ENCODE measurements at places on chromosomes 7 and 10.

GRCh38 chr7:100895956-100896731 is 456 bp upstream of the ACHE start:
- peak; percentile 16 for DNase-seq

- DNase-seq: no peak
Observed at GRCh38 chr10:2294739-2295138, 557.4 kb upstream of the ADARB2 start.

GRCh38 chr10:88526501-88527105 is 56.5 kb downstream of the RNLS start:
- DNase-seq: no peak

DNA sequence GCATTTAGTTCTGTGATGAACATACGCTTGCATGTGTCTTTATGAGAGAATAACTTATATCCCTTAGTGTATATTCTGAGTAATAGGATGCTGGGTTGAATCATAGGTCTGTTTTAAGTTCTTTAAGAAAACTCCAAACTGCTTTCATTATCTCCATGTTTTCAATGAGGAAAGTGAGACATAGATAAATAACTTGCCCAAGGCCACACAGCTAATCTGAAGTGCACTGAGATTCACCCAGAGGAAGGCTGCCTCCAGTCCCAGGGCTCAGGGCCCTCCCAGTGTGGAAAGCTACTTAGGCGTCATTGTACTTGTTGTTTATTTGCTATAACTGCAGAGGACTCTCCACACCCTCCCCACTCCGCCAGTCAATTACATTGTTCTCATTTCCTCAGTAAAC is 126.7 kb downstream of the INHBA start:
- no peak for DNase-seq

DNA sequence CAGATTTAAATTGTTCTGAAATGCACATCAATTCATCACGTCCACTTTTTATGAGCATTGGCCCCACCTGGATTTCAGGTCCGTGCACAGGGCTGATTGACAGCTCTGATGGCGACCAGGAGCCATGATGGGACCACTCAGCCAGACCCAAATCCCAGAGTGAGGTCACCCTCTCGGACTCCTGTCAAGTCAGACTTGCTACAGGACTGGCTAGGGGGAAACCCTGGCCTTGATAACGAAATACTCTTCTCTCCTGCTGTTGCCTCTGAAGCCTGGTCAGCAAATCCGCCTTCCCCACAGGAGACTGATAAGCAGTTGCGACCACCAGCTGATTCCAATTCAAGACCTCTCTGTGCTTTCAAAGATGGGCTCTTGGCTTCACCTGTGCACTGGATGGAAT is 76.4 kb downstream of the CARD11 start:
- DNase-seq: no peak

DNA sequence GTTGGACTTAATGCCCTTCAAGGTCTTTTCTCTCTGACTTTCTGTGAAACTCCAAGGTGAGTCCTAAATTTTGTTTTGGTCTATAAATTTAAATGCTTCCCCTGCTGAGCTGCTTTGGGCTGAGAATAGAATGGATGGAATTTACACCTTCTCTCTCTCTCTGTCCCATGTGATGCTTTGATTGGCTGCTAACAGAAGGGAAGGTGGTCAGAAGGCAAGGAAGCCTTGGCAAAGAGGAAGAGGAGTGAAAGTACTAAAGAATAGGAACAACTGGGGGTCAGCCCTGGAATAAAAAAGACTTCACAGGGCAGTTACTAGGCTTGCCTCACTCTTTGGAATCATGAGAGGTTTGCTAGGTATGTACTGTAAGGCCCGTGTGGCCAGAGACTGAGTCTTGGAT is 260.2 kb downstream of the AUTS2 start:
- DNase-seq: no peak

- DNase-seq: peak; percentile 72
Observed at GRCh38 chr10:119306514-119306951, 99.2 kb downstream of the GRK5 start.

- no peak for DNase-seq
Observed at GRCh38 chr7:149811831-149812490, 26.2 kb upstream of the ZNF862 start.

DNA sequence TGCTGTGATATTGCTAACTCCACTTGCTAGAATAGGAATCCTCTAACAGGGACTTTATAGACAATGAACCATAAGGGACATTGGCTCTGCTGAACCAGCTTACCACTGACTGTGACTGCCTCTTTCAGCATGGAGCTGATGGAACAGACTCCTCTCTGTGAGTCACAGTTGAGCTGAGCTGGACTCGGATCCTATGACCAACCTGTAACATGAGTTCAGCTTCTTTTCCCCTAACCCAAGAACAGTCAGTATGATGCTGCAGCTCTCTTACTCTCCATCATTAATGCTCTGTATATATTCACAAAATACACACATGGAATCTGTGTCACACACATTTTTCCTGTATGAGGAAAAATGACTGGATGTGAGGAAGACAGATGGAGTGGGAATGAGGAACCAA is 177.9 kb upstream of the BET1 start:
- no peak for DNase-seq

DNA sequence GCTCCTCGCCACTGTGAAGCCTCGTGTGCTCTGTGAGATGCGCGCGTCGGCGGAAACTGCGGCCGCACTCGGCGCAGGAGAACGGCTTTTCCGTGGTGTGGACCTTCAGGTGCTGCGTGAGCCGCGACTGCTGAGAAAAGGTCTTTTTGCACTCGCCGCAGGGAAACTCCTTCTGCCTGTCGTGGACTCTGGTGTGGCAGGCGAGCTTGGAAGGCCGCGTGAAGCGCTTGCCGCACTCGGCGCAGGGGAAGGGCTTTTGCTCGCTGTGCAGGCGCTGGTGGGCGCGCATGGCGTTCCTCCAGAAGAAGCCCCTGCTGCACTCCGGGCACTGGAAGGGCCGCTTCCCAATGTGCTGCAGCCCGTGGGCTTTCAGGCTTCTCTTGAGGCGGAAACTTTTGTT is 13.7 kb upstream of the ZNF786 start:
- DNase-seq: no peak

DNA sequence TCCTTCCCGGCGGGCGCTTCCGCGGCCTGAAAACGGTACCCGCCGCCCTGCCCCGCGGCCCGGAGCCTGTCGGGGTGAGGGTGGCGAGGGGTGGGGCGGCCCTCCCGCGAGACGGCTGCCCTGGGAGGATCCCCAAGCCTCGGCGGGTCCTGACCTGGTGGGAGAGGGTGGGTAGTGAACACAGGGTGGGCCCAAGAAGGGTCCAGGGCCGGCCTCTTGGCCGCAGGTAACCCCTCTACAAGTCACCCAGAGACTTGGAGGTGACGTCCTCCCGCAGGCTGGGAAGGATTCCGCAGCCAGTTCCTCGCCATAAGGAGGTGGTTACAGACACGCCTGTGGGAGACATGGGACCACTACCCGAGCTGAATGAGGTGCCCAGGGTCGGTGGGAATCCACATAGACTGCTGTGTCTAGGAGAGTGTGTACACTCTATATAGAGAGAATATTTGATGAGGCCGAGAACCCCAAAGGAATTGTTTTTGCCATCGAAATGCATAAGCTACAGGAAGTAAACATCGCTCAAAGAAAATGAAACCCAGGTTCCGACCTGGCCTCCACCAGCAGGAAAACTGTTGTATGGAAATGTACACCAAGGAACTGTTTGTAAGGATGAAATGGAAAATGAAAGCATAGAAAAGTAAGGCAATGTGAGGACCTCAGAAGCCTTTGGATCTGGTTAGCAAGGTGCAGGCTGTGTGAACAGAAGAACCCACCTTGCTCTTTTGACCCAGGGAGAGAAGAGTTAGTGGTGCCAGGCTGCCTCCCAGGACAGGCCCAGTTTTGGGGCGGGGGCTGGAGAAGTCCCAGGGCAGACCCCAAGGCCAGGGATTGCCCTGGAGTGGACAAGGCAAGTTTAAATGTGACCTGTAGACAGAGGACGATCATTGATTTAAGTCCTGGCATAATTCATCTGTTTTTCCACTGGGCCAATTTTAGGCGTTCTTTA is 659 bp downstream of the OPTN start:
- peak; percentile 10 for DNase-seq

DNA sequence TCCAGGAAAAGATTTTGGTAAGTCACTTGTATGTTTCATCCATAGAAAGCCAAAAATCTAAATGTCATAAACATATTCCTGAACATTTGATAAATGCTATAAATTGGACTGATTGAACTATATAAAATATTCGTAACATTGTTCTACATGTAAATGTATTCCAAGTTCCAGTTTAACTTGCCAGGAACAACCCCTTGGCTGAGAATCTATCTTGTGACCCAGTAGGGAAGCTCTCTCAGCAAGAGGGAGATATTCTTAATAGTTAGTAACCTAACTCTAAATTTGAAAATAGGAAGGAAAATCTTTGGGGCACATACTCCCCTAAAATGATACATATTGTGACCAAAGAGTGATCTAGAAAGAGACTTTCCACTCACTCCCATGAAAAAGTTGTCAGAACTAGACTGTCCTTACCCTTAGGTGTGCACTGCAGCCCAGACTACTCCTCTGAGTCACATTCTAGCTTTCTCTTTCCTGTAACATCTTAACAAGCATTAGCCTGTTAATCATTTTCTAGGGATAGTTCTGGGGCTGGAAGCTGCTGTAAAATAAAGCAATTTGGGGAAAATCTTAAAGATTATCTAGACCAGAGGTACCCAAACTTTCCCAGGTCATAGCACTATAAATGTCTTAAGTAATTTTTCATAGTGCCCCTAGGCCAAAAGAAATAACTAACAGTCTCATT is 73.7 kb upstream of the SKAP2 start:
- no peak for DNase-seq

DNA sequence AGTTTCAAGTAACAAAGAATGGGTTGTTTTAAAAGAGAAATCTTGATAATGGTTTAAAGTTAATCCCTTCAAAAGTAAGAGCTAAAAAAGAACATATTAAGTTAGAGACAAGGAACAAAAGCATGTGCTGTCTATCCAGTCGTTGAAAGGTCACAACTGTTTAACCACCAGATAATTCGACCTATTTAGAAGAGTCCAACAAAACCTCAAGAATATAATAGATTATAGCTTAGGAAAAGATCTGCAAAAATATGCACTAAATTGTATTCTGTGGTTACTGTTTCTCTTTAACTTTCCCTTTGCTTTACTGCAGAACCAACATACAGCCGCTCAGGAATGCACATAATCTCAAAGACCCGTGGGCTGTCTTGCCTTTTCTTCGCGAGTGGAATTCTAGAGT is 74.9 kb downstream of the PCGF5 start:
- DNase-seq: no peak

DNA sequence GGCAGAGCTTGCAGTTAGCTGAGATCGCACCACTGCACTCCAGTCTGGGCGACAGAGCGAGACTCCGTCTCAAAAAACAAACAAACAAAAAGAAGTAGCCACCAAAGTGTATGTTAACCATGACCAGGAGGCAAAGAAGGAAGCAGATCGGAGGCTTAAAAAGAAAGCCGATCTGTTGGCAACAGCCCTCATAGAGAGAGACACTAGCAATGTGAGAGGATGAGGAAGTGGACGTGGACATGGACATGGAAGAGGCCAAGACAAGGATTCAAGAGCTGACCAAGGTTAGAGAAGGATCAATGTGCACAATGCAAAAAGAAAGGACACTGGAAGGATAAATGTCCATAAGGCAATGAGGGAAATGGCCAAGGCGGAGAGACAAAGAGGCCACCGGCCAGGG is 14.9 kb upstream of the ADCK2 start:
- DNase-seq: no peak

GRCh38 chr10:71795248-71795647 is 21.9 kb upstream of the VSIR start:
- no peak for DNase-seq

DNA sequence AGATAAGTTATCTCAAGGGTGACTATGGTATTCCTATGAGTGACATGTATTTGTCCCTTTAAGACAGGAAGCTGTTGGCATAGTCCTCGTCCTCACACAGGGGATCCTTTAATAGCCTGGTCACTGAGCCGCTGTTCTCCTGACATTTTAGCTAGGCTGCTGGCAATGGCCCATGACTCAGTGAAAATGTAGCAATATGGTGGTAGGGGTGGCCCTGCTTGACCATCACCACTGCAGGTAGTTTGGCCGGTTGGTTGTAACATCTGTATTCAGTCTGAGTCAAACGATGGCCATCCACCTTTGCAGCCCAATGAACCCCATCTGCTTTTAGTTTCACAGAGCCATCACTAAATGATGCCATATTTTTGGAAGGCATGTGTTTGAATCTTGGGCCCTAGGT is 110.1 kb upstream of the RAB18 start:
- DNase-seq: no peak

- DNase-seq: no peak
Observed at GRCh38 chr7:4958477-4959301, at the start of gene MMD2. MMD2 (minus strand) TSS chr7:4959187; CDS start chr7:4959017, 170 bp downstream.

DNA sequence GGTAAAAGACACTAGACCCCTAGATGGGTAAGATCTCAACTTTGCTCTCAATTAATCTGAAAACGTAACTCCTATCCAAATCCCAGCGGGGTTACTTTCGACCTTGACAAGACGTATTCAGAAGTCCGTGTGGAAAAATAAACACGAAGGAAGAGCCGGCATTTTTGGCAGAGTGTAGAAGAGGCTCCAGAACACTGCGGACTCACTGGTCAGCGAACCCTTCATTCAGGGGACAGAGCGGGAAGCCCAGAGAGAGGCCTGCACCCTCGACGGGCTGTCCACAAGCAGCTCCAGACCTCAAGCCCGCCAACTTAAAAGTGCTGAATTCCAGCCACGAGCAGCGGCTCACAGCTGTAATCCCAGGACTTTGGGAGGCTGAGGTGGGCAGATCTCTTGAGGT is 54.7 kb downstream of the DPYSL4 start:
- no peak for DNase-seq

- DNase-seq: peak; percentile 73
Observed at GRCh38 chr7:42940985-42941847, 9.0 kb downstream of the MRPL32 start.

- DNase-seq: no peak
Observed at GRCh38 chr10:82942286-82943099, 1067.5 kb downstream of the NRG3 start.

DNA sequence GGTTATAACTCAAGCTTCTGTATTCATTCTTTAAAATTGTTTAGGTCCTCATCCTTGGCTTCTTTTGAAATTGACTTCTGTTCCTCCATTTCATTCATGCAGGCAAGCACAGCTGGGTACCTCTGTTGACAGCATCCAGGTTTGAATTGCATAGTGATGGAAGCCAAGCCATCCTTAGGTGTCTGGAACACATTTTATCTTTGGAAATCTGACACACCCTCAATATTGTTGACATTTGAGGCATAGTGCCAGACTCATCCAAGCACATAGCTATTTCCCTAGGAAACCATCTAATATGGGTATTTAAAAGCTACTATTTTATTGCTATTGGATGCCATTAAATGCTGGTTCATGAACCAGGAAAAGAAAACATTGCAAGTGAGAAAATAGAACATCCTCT is 142.1 kb upstream of the PTPRZ1 start:
- no peak for DNase-seq

Data from activated CD4-positive, alpha-beta T cell treated with anti-CD3 and anti-CD28 coated beads, Interleukin-2, Interleukin-4, amounts not matched to agents 100 ng/mL and 50 ng/mL, durations not matched to agents 16 hours and 8 hours (primary cell).